ENCODE measurements at places on chromosomes 5 and 9.

GRCh38 chr5:72557167-72558045 is 50.2 kb upstream of the ZNF366 start:
- DNase-seq = no peak

DNA sequence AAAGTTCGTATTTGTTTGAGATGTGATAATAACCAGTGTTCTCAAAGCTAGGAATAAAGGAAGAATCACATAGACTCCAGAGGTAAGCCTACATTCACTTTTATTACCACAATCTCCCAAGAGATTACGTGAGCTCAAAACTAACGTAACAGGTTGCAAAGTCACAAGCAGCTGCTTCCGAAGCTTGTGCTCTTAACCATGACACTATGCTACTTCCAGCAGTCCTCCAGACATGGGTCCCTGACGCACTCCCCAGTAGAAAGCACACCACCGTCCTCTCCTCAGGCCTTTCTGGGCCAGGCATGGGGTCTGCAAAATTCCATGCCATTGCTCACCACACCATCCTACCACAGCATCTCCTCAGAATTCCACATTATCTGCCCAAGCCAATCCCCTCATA is 84.6 kb downstream of the PAX5 start:
- no peak for DNase-seq

DNA sequence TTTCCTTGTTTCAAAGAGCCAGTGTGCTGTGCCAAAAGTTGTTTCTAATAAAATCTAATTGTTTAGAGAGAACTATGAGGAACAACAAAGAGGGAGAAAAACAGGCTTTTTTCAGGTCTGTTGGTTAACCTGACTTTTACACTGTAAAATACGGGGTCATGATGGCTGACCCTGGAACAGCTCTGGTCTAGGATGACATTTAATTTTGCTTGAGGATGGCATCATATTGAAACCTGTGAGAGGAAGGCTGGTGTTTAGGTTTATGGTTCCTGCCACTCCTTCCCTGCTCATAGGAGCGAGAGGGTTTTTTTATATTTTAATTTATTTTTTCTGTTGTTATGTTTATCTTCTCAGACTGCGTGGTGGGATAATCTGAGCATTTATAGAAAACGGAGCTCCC is 327.6 kb downstream of the KDM4C start:
- DNase-seq = no peak

GRCh38 chr5:107028938-107029337 is 641.8 kb downstream of the EFNA5 start:
- DNase-seq = no peak

- DNase-seq = no peak
Observed at GRCh38 chr5:21049901-21050300, 1061.9 kb upstream of the CDH18 start.
